ENCODE measurements at places on chromosomes 5 and 9.

DNA sequence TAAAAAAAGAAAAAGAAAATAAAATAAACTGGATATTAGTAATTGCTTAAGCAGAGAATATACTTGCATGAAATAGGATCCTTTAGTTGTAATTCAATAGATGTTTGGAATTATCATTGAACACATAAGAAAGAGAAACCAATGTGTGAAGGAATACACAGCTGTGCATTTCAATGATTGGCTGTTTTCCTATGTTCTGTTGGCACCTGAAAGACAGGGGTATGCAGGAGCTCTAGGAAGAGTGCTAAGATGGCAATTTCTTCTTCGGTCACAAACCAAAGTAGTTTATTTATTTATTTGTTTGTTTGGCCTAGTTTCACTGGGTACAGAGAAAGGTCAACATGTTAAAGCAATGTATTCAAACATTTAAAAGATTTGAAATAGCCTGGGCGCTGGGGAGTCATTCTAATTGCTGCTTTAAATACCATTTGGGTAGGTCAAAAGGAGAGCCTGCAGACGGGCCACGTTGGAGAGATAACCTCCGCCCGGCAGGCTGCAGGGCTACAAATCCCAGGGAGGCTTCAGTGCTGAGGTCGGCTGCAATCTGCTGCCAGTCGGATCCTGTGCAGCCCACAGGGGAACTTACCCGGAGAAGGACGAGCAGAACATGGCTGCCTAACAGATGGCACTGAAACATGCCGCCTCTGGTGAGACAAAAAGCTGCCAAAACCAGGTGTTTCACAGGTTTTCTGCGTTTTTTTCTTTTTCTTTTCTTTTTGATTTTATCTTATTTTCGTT lies 154.2 kb upstream of the TYRP1 start:
- DNase-seq = no peak

GRCh38 chr5:148809781-148810524 lies 16.5 kb upstream of the ADRB2 start:
- no peak for DNase-seq

DNA sequence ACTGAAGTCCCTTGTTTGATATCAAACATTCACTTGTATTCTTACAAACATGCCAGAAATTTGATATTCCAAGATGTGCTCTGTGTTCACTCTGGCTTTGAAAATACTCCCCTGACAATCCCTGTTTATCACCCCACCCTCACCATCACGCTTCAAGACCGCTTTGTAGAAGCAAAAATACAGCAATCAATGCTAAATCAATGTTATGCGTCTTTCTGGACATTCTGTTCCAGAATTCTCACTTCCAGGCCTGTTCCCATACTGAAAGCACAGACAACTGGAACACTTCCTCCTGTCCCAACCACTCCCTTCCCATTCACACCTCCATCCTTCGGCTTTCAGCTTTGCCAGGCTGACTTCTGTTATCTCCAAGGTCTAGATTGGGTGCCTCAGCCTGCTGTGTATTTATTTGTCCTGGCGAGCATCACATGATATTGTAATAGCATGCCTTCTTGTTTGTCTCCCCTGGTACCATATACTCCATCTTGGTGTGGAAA lies 72.8 kb downstream of the SNCAIP start:
- no peak for DNase-seq

DNA sequence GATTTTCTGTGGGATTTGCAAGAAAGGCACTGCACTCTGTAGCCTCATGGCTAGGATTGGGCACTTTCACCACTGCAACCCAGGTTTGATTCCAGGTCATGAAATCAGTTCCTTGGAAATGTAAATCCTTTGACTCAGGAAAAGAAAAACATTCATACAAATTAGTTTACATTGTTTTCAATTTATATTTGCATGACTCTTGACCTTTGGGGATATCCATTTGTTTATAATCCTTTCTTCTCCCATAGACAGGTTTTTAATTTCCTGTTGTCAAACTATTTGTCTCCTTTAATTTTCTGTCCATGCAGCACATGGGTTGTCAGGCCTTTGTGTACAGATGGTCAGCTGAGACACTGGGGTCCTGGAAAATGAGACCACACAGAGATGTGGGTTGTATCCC lies 801.5 kb downstream of the NR2F1-AS1 start:
- no peak for DNase-seq

GRCh38 chr9:69420611-69421270 lies 95.7 kb downstream of the ENTREP1 start:
- DNase-seq = no peak

DNA sequence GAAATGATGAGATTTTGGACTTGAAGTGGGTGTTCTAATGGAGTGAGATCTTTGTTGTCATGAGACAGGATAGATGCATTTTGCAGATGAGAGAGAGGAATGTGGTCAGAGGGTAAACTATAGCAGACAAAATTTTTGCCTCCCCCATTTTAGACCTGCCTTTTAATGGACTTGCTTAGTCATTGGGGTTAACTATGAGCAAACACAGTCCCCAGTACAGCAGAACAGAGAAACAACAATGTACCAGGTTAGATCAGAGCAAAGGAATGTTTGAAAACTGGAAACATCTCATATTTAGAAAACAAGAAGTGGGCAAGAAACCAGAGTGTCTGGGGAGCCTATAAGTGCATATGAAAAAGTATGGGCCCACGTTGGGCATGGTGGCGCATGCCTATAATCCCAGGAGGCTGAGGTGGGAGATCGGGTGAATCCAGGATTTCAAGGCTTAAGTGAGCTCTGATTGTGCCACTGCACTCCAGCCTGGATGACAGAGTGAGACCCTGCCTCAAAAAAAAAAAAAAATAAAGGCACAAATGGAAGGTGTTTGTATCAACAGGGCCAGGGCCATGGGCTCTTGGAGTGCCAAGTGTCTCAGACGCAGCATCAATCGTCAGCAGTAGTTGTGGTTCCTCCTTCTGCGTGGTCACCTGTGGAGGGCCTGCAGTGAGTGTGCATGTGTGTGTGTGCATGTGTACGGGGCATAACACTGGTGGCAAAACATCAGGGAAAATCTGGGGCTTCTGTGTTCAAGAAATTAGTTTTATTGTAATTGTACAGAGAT lies 214.4 kb upstream of the S1PR3 start:
- DNase-seq = no peak

DNA sequence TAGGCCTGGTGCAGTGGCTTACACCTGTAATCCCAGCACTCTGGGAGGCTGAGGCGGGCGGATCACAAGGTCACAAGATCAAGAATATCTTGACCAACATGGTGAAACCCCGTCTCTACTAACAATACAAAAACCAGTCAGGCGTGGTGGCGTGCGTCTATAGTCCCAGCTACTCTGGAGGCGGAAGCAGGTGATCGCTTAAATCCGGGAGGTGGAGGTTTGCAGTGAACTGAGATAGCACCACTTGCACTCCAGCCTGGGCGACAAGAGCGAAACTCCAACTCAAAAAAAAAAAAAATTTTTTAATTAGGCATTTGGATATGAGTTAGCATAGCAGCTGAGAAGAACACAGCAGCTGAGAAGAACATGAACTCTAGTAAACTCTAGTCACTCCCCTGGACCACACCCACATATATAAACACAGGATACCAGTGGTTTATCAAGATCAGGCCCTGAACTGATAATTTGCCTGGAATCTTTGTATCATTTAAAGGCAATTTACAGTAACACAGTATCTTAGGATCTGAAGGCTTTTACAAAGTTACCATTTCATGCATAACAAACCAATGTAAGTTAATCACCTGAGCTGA lies 4.6 kb upstream of the UGCG start:
- no peak for DNase-seq

GRCh38 chr9:136609160-136609475 lies 53.6 kb upstream of the EGFL7 start:
- DNase-seq = no peak

DNA sequence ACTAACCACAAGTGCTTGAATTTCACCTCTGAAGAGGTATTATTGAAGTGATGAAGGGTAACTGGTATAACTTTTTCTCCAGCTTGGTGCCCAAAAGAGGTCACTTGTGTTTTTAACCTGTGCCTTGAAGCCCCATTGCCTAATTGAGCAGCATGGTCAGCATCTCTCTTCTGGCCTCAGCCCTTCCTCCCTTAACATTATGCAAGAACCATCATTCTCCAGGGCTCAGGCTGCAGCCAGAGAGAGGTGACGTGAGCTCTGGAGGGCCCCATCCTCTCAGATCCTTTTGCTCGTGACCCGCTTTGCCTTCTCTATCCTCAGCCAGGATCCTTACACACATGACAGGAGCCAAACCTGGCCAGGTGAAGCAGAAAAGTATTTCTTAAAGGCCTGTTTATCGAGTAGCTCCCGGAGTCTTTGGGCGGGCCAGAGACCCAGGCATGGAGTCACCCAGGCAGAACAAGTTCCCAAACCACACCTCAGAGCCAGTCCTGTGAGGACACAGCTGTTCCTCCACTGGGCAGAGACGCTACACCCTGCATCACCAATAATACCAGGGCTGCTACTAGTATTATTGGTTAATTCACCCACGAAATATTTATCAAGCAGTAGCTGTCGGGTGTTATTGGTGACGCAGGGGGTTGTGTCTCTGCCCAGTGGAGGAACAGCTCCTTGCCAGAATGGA lies 29.6 kb upstream of the BOD1 start:
- DNase-seq = no peak

- no peak for DNase-seq
Measured at GRCh38 chr5:31639481-31640411, 815 bp downstream of the PDZD2 start.

- peak; percentile 11 for DNase-seq
Measured at GRCh38 chr9:126411225-126411947, 84.8 kb downstream of the MVB12B start.

GRCh38 chr5:9265441-9266287 lies 280.2 kb downstream of the SEMA5A start:
- no peak for DNase-seq

DNA sequence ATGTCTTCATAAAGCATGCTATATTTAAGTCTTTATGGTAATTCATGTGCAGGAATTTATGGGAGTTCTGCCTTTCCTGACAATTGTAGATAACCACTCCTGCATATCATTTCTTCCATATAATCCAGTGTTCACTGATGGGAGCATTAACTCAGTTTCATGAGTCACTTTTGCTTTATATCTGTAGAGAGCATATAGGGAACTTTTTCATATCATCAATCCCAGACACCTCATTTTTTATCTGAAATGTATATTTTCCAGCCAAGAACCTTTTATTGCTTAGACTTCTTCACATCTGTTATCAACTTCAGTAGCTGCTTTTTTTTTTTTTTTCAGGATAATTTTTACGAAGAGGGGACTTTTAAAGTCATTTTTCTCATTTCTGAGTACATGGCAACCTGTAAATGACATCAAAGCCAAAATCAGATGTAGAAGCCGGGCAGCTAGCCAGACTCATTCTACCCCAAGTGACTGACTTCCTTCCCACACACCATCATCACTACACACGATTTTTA lies 41.1 kb downstream of the NFX1 start:
- no peak for DNase-seq

DNA sequence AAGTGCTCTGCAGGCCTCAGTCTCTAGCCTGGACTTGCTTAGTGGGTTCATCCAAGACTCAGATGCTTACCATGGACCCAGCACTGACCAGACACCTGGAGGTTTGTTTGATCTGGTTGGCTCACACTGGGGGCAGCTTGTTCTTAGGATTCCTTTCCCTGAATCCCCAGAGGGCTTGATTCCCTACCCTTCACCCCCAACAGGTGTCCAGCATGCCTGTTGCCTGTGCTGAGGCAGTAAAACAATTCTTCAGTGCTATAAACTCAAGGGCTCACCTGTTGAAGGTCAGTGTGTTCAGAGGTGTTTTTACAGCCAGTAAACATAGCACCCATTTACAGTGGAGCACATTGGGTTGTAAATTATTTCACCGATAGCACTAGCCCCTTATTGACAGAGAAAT lies 123.8 kb upstream of the KLF4 start:
- DNase-seq = no peak

GRCh38 chr5:45696206-45696836 lies at the start of gene HCN1:
HCN1 (minus strand) TSS chr5:45696380.
- DNase-seq = no peak

- DNase-seq = no peak
Measured at GRCh38 chr9:80061940-80062339, 490.2 kb downstream of the TLE4 start.

GRCh38 chr9:33153666-33154065 lies 13.5 kb downstream of the B4GALT1 start:
- no peak for DNase-seq

DNA sequence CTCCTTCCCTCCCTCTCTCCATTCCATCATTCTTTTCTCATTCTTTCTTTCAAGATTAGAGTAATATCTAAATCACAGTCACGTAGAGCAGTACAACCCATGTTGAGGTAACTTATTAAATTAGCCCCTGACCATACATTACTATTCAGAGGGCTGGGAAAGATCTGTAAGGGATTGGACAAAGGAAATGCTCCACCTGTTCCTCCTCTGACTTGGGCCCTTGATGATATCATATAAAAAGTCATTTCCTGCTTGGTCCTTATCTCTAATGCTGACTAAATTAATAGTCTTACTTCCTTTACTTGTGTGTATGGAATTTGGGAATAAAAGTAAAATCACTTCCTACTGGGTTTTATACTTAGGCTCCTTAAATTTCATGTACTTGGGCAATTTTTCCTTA lies 40.8 kb downstream of the SNX18 start:
- no peak for DNase-seq

DNA sequence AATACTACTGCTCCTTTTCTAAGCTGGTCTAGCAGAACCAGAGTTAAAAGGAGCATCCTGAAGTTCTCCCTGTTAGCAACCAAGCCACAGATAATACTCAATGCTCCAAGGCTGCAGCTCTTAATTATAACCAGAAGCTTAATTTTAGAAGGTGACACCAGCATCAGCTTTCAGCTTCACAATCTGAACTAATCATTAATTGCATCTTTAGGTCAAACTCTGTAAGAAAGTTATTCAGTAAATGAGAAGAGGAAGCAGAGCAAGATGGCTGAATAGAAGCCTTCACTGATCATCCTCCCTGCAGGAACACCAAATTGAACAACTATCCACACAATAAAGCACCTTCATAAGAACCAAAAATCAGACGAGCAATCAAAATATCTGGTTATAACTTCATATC lies 38.5 kb downstream of the APBA1 start:
- no peak for DNase-seq

DNA sequence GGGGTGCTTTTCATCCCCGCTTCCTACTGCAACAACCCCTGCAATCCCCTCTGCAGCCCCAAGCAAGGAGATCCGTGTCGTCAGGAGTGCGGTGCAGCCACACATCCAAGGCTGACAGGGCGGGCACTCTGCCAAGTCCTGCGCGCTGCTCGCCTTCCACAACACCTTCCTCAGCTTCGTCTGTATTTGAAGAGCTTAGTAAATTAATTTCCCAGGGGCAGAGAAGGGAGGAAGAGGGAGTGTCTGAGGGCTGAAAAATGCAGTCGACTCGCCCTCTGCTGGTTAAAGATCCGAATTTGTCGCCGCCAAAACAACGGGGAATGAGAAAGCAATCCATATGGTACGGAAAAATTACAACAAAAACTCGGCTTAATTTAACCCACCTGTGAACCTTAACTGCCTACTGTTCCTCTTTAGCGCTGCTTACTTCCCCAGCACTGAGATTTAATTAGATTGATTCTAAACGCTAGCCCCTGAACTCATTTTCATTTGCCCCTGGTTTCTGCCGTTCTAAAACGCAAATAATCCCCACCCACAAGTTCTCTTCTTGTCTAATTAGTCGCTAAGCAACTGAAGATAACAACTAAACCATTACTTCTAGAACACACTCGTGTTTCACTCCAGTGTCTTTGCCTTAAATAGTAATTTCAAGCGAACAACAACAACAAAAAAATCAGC lies 10.9 kb upstream of the PCDHB1 start:
- DNase-seq = no peak
